Mesenchymal stem cell (in vitro differentiated cells and primary cell): ENCODE measurements at places on chromosomes 5 and 9.
A peak's percentile ranks its signal among the peaks of the same experiment; 100 is the strongest.

DNA sequence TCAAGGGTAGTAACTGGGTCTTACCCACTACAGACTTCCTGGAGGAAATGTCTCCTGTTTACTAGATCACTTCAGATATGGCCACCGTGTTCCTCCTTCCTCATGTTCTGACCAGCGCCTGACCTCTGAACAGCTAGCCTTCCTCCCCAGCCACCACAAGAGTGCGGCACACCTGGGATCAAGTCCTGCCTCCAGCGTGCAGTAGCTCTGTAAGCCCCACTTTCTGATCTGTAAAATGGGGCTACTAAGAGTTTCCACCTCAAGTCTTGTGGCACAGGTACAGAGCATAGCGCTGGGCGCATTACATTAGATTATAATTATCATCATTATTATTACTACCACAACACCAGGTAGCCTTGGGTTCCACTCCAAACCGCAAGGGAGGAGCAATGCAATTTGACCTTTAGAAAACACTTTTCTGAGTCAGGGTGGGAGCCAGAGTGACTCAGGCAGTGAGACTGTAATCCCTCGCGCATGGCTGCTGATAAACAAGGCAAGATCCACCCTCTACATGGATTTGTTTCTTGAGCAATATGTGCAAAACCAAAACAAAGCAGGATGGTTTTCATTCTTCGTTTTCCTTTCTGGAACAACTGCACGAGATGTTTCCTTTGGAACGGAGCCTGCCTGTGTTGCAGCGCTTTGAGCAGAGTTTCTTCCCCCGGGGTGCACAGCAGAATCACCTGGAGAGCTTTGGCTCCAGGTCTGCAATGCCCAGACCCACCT lies 65.0 kb upstream of the ANGPTL2 start:
- DNase-seq = peak; percentile 98

DNA sequence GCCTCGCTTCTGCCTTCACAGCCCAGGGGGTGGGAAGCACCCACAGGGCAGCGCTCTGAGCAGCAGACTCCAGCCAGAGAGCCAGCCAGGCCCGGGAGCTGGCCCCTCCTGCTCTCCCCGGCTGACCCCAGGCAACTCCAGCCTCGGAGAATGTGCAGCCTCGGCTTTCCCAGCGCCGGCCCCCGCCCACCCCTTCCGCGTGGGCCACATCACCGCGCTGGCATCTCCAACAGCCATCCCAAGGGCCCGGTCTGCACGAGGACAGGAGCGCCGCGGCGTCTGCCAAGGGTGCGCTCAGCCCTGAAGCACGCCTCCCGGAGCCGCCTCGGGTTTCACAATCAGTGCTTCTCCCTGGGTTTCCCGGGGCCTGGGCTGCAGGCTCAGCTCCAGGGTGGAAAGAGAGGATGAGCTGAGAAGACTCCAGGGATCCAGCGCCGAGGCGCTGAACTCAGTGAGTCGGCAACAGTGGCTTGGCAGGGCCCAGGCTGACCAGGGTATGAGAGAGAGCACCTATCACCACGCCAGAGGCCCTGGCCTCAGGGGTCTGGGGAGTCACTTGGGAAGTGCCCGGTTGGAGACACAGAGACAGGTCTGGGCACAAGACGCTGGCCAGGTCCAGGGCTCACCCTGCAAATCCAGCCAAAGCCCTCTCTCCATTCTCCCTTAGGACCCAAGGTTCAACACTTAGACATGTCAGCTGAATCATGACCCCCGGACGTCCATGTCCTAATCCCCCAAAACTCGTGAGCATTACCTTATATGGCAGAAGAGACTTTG lies 79.6 kb downstream of the ADAMTS2 start:
- peak; percentile 99 for DNase-seq

GRCh38 chr5:134403951-134404350 lies 7.7 kb downstream of the CDKN2AIPNL start:
- no peak for DNase-seq

DNA sequence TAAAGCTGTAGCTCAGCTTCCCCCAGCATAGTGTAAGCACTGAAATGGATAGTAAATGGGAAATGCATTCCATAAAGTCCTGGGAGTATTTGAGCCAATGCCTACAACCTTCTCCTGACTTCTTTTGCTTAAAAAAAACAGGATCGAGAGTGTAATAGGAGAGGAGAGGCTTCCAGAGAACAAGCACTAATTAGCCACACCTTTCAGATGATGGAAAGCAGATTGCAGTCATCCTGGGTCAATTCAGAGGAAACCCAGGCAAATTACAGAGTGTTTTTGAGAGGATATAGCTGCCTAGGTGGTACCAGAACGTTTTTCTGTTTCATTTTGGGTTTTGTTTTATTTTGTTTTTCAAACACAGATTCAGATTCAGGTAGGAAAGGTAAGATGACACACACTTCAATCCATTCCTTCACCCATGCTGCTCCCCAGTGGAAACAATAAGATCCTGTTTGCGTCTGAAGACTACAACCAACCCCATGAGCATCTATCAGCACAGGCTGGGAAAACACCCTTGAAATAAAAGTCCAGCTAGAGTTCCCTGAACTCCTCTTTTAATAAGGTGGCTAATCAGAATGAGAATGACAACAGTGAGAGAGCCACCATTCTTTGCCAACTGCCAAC lies 95.6 kb downstream of the RFK start:
- no peak for DNase-seq

DNA sequence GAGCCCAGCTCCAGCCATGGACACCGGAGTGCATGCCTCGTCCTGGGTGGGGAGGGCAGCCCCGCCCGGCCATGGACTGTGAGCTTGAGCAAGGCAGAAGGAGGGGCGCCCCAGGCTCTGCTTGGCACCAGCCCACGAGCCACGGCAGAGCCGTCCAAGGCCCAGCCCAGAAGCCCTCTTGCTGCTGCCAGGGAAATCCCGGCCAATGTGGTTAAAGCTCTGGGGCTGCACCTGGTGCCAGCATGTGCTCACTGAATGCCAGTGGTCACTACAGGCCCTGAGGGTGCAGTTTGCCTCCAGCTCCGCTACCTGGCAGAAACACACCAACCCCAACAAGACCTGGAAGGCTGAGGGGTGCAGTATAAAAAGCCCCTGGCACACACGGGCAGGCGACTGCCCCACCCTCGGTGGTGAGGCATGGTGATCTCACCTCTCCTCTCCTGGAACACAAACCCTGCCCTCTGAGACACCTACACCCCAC lies 11.8 kb downstream of the BRD3 start:
- no peak for DNase-seq

- no peak for DNase-seq
Observed at GRCh38 chr5:101796427-101796826, 499.7 kb downstream of the SLCO4C1 start.

GRCh38 chr5:123598028-123598689 lies 86.2 kb downstream of the CSNK1G3 start:
- no peak for DNase-seq

DNA sequence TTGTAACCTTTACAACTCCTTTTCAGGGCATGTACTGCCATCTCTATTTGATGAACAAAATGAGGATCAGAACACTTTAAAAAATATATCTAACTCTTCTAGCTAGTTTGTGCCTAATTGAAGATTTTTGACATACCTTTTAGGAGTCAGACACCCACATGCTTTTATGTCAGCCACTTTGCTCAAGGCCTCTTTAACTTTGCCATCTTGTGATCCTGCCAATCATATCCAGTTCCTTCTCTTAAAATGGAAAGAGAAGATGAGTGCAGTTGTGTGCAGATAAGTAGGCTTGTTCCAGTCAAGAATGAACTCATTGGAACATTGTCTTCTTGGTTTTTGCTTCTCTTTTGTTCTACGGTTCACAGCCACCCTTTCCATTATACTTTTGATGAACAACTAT lies 425.6 kb upstream of the TNC start:
- no peak for DNase-seq

GRCh38 chr9:92236465-92236864 lies 57.0 kb downstream of the IARS1 start:
- no peak for DNase-seq

DNA sequence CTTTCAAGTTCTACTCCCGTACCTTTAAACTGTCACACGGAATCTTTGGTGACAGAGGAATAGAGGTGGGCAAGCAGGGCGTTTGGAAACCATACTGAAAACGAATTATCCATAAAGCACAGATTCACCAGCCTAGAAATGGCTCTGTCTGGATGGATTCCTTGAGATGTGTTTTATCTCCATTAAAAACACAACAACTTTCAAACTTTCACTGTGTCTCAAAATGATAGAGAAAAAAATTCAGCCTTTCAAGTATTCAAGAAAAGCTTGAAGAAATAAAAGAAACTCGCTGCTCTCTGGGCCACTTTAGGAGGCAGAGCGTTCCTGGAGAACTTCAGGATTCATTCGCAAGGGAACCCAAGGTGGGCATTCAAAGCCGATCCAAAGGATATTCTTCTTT lies 589 bp upstream of the THBS4 start:
- peak; percentile 9 for DNase-seq

GRCh38 chr9:135552698-135553171 lies 6.8 kb downstream of the OBP2A start:
- no peak for DNase-seq

GRCh38 chr9:133717113-133718031 lies 20.8 kb downstream of the SARDH start:
- no peak for DNase-seq

DNA sequence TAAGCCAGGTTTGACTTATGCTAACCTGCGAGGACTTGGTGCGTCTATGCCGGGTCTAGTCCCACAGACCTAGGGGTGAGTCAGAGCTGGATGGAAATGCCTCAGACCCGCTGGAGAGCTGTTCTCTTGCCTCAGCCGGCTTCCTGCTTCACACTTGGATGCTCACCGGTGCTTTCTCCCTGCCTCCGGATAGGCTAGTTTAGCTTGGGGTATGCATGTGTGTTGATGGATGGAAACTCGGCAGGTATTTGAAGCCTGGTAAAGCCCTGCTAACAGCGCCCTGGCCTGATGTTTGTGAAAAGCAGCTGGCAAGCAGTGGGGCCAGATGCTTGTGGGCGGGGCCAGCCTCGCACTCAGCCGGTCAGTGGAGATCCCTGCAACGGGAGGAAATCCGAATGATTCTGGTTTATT lies 29.3 kb downstream of the PRRC2B start:
- peak; percentile 90 for DNase-seq

- no peak for DNase-seq
Observed at GRCh38 chr5:171868236-171868635, 82.6 kb downstream of the SMIM23 start.

DNA sequence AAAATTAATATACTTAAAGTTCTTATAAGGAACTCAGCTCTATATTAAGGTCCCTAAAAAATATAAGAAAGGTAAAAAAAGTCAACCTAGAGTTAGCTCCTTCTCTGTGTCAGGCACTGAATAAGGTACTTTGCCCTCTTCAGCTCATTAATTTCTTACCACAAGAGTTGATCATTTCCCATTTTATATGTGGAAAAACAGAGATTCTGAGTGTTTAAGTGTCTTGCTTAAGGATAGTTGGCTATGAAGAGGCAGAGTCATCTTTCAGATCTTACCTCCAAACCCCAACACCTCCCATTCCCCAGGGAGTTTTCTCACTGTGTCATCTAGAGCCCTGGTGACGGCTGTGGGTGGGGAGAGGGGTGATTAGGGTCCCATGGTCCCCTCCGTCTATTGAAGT lies 40.6 kb downstream of the INSYN2B start:
- no peak for DNase-seq

- no peak for DNase-seq
Observed at GRCh38 chr5:41736641-41737040, 133.6 kb downstream of the OXCT1 start.

- DNase-seq = peak; percentile 71
Observed at GRCh38 chr5:96963267-96963666, 27.4 kb downstream of the LNPEP start.

- DNase-seq = no peak
Observed at GRCh38 chr5:167708449-167708848, 583.0 kb upstream of the WWC1 start.

GRCh38 chr9:109101202-109101595 lies 18.5 kb downstream of the TMEM245 start:
- DNase-seq = no peak

DNA sequence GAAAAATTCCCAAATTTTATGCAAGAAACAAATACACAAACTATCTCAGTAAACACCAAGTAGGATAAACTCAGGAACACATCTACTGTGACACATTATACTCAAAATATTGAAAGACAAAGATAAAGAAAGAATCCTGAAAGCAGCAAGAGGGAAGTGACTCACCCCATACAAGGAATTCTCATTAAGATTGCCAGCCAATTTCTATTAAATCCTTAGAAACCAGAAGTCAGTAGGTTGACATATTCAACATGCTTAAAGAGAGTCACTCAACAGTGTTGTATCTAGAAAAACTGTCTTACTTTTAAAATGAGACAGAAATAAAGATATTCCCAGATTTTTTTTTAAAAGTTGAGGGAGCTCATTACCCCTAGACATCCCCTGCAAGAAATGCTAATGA lies 15.5 kb downstream of the SPATA31E1 start:
- DNase-seq = peak; percentile 27

DNA sequence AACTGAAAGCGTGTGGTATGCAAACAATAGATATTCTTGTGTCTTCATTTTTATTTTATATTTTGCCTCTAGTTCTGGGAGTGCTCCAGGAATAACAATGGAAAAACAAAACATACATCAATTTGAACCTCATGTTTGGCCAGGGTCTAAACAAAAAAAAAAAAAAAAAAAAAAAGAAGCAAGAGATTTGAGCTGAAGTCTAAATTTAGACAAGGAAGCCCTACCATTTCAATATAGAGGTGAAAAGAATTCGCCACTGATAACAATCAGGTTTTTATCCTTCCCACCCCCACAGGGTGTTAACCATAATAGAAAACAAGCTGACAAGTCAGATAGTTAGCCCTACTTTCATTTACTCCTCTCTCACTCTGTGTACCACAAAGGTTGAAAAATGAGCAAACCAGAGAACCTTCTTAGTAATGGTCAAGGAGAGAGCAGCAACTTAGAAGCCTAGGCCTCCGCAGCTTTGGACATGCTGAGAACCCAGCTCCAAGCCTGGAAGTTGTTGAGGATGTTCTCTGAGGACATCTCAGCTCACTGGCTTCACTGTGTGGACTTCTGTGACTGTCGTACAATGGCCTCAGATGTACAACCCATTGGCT lies 118.2 kb upstream of the HMHB1 start:
- no peak for DNase-seq

GRCh38 chr5:58760222-58760621 lies 177.3 kb downstream of the RAB3C start:
- no peak for DNase-seq

- no peak for DNase-seq
Observed at GRCh38 chr5:125151150-125151900, 404.9 kb upstream of the ZNF608 start.

GRCh38 chr9:23306731-23307130 lies 519.3 kb downstream of the ELAVL2 start:
- no peak for DNase-seq

DNA sequence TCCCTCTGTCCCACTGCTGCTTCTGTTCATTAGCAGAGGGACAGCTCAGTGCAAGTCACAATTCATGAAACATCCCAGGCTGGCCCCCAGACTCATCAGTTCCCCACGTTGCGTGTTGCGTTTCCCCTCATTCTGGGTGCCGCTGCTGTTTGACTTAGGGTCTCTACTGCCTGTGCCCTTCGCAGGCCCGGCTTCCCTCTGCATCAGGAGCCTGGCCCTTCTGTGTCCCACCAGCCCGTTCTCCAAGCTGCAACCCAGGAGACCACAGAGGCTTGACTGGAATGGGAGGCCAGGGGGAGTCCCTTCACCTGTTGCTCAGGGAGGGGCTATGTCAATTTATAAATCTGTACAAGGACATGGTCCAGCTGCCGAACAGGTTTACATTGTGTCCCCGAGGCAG lies 53.9 kb upstream of the SUSD3 start:
- no peak for DNase-seq

- no peak for DNase-seq
Observed at GRCh38 chr9:1094749-1095148, 44.6 kb downstream of the DMRT2 start.
